Stimulated activated CD8-positive, alpha-beta memory T cell treated with anti-CD3 and anti-CD28 coated beads, Interleukin-2, amount 100 ng/mL, for 1 hour (primary cell): ENCODE measurements at places on chromosomes 16 and 17.

GRCh38 chr17:74218436-74218835 is 5.1 kb downstream of the TTYH2 start:
- DNase-seq: no peak

- no peak for DNase-seq
Measured at GRCh38 chr16:47392081-47392480, 68.8 kb downstream of the ITFG1 start.

- no peak for DNase-seq
Measured at GRCh38 chr17:78305801-78306200, 54.1 kb downstream of the SOCS3 start.

DNA sequence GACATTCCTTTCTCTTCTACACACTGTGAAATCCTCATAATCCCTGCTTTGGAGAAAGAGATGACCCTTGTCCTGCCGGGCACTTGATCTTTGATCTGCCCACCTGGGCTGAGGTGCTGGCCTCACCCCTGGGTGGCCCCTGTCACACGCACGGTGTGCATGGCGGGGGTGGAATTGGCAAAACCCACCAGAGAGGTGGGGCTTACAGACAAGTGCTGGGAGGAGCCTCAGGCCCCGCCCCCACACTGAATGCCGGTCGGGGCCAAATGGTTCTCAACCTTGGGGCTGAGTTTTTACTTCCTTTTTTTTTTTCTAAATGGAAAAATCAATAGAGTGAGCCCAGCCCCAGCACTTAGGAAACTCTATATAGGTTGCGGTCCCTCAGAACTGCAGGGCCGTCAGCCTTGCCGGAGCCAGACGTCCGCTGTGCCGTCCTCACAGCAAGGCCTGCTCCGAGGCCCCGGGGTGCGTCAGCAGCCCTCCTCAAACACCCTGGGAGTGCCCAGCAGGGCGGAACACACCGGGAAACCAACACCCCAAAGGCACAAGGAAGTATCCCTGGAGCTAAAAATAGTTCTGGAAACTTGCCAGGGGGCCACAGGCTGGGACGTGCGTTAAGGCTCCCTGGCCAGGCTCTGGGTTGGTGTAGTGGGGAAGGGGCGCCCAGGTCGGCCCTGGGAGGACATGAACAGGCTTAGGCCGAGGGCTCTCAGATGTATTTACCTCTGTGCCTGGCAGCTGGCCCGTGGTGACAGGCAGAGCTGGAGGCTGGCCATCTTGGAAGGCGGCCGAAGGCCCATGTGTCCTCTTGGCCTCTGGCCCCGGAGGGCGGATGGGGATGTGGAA is 11.0 kb downstream of the GPRC5C start:
- DNase-seq: no peak

DNA sequence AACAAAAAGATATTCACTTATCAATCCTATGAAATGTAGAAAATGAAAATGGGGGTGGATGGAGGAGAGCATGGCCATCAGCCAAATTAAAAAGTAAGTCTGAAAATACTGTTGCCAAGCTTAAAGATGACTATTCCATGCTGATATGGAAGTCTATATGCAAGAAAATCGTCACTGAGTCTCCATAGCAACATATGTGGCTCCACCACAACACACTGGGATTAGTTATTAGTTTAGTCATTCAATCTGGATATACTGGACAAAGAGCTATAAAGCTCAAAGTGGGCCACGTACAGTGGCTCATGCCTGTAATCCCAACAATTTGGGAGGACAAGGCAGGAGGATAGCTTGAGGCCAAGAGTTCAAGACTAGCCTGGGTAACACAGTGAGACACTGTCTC is 24.7 kb upstream of the PSMD7 start:
- DNase-seq: no peak

DNA sequence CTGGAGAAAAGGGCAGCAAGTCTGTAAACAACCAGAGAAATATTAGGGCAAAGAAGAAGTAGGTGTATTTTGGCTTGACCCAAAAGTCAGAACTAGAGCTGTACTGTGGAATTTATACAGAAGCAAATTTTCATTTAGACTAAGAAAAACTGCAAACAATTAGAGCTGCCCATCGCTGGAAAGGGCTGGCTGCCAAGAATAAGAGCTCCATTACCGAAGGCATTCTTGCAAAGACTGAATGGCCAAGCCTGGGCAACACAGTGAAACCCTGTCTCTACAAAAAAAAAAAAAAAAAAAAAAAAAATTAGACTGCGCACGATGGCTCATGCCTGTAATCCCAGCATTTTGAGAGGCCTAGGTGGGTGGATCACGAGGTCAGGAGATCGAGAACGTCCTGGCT is 53.9 kb upstream of the TMC5 start:
- no peak for DNase-seq

DNA sequence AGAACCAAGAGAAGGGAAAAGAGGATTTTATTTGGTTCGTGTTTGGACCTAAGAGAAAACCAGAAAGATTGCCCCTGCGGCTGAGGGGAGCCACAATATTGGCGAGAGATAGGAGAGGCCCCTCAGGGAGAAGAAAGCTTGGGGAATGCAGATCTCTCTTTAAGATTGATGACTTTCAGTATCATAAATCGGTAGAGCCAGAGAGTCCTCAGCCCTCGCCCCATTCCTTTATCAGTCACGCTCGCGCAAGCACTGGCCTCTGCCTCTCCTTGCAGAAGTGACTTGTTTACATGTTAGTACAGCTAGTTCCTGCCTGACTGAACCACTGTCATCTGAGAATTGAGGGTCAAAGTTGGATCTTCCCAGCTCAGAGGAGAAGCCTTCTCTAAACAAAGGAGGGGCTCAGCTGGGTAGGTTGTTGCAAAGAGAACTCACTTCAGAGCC is 21.5 kb upstream of the KRT19 start:
- no peak for DNase-seq

GRCh38 chr16:82605863-82606620 is 20.7 kb upstream of the CDH13 start:
- no peak for DNase-seq

- DNase-seq: no peak
Measured at GRCh38 chr16:47881574-47881973, 274.2 kb downstream of the ABCC12 start.

GRCh38 chr17:20310481-20310880 is 156.9 kb downstream of the LGALS9B start:
- DNase-seq: no peak

- no peak for DNase-seq
Measured at GRCh38 chr16:23026784-23027362, 122.4 kb downstream of the USP31 start.

DNA sequence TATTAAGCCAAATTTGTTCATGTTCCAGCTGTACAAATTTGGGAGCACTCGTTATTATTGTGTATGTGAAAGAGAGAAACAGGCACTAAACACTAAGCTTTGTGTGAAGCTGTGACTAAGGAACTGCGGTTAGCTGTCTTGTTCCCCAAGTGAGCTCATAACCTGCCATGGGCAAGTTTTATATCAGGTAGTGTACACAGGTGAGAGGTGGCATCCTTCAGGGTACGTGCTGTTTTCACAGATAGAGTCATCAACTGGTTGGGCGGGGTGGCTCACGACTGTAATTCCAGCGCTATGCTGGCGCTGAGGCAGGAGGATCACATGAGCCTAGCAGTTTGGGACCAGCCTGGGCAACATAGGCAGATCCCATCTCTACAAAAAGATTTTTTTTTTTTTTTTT is 2.8 kb downstream of the DNAJA3 start:
- DNase-seq: no peak

- DNase-seq: no peak
Measured at GRCh38 chr17:40306395-40306794, 2.6 kb upstream of the RARA start.

DNA sequence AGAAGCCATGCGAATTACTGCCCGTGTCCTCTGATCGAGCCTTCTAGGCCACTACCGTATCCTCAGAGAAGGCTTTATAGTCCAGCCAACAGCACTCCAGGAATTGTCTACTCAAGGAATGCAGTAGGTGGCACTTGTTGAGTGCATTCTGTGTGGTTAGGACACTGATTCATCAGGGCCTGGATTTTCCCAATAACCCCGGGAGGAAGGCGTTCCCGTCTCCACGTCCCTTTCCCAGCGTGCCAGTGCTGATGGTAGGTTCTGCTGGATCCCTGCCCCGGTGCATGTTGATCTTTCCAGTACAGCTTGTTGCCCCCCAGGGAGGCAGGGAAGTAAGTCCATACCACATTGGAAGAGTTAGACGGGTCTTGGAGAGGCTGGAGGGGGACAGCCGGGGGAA is 122.2 kb downstream of the RPTOR start:
- DNase-seq: no peak

GRCh38 chr16:75011634-75012307 is 12.9 kb downstream of the ZNRF1 start:
- DNase-seq: no peak

GRCh38 chr17:62757500-62757951 is 50.6 kb downstream of the MARCHF10 start:
- no peak for DNase-seq

DNA sequence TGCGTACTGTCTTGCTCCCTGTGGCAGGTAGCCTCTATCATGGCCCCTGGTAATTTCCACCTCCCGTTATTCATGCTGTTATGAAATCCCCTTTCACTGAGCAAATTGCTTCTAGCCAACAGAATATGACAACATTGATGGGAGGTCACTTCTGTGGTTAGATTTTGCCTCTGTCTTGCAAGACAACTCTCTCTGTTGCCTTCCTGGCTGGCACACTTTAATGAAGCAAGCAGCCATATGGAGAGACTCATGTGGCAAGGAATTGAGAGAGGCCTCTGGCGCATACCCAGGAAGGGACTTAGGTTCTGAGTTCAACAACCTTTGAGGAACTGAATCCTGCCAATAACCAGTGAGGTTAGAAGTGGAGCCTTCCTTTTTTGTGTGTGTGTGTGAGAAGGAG is 51.8 kb upstream of the GPRC5B start:
- no peak for DNase-seq

- no peak for DNase-seq
Measured at GRCh38 chr17:73027130-73027741, 65.3 kb downstream of the SLC39A11 start.

DNA sequence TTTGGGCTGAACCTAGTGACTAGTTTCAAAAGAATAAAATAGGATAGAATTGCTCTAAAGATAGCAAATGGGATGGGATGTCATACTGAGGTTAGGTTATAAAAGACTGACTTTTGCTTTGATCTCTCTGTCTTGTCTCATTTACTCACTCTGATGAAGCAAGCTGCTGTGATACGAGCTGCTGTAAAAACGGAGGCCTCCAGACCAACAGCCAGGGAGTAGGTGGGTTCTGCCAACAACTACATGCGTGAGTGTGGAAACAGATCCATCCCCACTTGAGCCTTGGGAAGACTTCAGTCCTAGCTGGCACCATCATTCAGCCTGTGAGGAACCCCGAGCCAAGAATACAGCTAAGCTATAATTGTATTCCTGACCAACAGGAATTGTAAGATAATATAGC is 373.9 kb upstream of the CA10 start:
- DNase-seq: no peak

DNA sequence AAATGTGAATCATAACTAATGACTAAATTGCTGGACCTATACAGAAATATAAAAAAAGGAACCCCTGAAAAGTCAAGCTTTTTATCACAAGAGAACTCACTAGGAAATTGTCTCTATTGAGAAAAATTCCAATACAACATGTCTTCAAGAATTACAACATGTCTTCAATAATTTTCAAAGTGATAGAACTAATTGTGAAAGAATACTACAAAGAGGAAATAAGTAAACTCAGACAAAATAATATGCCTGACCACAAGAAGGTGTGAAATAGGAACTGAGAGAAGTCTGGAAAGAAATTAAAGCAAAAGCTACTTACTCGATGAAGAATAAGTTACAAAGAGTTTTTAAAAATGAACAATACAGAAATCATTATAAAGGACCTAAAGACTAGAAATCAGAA is 29.9 kb upstream of the OR1G1 start:
- DNase-seq: no peak

DNA sequence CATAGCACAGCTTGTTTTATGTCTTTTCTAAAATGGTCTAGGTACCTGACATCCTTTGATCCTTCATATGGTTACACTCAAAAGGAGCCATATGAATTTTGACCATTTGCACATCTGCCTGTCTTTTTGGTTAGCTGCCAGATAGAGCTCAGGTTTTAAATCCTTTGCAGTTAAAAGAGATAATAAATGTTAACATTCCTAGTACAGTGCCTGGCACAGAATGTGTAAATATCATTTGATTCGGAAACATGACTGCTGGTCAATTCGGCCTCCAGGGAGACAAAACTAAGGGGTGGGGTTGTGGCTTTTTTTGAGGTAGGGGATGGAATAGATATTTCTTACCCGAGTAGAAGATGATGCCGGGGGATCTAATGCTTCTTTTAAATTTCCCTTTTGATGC is 64.2 kb downstream of the FTO start:
- DNase-seq: no peak

- peak; percentile 49 for DNase-seq
Measured at GRCh38 chr16:30844671-30845449, 49.0 kb downstream of the BCL7C start.

DNA sequence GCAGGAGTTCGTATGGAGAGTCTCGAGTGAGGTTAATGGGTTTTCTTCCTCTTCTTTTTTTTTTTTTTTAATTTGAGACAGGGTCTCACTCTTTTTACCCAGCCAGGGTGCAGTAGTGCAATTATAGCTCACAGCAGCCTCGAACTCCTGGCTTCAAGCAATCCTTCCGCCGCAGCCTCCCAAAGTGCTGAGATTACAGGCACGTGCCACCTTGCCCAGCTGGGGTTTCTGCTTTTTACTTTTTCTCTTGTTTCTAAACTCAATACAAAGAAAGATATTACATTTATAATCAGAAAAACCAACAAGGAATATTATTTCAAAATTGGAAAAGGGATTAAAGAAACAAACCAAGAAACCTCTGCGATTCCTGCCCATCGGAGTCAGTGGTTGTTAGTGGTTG is 175.9 kb downstream of the SEC14L1 start:
- no peak for DNase-seq

DNA sequence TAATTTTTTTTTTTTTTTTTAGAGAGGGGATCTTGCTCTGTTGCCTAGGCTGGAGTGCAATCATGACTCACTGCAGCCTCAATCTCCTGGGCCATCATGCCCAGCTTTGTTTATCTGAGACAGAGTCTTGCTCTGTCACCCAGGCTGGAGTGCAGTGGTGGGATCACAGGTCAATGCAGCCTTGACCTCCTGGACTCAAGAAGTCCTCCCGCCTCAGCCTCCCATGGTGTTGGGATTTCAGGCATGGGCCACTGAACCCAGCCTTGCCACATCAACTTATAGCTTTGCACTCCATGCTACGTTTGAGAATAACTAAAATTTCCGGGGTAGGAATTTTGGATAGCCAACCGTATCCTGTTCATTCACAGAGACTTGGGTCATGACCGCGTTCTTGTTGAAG is 30.6 kb downstream of the RNF213 start:
- DNase-seq: no peak

GRCh38 chr17:64786337-64786736 is 124.2 kb upstream of the SMURF2 start:
- no peak for DNase-seq

- no peak for DNase-seq
Measured at GRCh38 chr17:34436607-34437006, 73.6 kb upstream of the CCL1 start.

GRCh38 chr16:81661082-81661481 is 118.0 kb upstream of the PLCG2 start:
- no peak for DNase-seq
